ENCODE measurements at places on chromosomes 5 and 9.
A peak's percentile ranks its signal among the peaks of the same experiment; 100 is the strongest.

DNA sequence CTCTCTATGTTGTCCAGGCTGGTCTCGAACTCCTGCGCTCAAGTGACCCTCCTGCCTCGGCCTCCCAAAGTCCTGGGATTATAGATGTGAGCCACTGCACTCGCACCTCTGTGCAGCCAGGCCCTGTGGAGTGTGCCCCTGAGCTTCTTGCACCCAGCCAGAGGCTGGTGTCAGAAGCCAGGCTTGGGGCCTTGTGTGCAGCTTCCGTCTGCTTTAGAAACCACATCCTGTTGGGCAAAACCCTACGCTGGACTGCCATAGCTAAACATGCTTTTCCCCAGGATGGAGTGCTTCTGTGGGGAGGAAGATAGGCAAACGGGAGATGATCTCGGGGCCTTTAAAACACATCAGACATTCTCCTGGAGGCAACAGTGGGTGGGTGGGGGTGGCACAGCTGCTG is 40.1 kb downstream of the PRRT1B start:
- peak; percentile 46 for DNase-seq

DNA sequence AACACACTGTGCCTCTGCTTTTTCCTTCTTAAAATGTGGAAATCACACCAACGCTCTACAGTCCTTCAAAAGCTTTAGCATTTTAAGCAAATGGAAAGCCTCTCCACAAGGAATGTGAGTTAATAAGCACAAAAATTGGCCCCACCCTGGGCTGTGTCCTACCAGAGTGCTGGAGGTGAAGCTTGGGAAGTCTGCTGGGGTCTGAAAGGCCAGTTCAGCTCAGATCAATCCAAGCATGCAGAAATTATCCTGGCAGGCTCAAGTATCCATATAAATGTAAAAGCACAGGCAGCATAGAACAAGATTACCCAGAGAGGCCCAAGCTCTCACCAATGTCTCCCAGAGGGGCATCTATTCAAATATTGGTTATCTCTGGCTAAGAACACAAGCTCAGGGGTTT is 98.5 kb downstream of the ESM1 start:
- no peak for DNase-seq

DNA sequence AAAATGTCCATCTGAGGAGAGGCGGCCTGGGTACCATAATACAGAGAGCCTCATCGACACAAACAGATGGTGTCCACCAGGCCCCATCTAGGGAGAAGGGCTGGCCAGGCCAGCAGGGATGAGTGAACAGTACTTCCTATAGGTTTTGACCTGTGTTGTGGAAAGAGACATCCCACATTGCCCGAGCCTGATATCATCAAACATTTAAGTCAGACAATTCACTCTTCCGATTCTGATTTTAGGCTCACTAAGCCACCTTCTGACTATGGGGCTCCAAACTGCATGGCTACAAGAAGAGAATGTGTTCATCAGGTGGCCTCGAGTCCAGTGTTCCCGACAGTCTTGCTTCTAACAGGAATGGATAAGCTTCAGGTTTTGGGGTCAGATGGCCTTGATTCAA is 38.9 kb downstream of the SLC22A5 start:
- DNase-seq = no peak

DNA sequence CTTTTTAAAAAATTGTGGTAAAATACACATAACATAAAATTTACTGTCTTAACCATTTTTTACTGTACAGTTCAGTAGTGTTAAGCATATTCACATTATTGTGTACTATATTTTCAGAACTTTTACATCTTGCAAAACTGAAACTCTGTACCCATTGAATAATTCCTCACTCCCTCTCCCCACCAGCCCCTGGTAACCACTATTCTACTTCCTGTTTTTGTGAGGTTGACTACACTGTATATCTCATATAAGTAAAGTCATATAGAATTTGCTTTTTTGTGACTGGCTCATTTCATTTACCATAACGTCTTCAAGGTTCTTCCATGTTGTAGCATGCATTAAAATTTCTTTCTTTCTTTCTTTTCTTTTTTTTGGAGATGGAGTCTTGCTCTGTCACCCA is 87.0 kb downstream of the LNPEP start:
- no peak for DNase-seq

GRCh38 chr9:22201256-22201655 is 192.2 kb upstream of the CDKN2B start:
- no peak for DNase-seq

GRCh38 chr5:171578829-171579491 is 159.5 kb downstream of the FGF18 start:
- no peak for DNase-seq

DNA sequence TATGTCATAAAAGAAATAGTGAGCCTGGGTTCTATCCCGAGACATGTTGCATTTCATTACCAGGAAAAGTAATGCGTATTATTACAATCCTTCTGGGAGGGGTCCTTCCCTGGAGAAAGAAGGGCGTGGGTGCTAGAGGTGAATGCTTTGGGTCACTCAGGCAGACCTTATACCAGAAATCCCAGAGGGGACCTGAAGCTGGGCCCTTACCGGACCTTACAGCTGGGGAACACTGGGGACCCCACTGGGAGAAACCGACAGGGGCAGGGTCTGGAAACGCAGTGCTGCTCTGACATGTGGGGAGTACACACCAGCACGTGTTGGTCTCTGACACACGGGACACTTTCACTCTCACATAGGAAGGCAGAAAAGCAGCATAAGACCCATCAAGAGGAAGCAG is 71.3 kb downstream of the LMNB1 start:
- no peak for DNase-seq

- no peak for DNase-seq
Observed at GRCh38 chr5:137231540-137231939, 267.6 kb downstream of the SPOCK1 start.

DNA sequence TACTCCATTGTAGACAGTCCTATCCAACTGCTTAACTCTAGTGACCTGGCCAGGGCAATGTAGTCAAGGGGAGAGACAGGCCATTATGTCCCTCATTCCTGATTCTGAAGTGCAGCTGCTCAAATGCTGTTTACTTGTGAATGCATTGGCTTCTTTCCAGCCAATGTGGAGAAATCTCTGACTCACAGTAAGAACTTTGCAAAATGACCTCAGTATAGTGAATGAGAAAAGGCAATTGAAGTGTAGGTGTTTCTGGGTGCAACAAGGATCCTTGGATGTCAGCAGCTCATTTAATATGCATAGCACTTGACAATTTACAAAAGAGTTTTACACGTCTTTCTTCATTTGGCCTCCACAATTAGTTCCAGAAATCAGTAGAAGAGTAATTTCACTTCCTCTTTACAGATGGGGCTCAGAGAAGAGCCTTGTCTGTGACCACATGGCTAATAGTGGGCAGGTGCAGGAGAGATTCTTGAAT is 367.2 kb downstream of the OSTF1 start:
- no peak for DNase-seq

- DNase-seq = no peak
Observed at GRCh38 chr9:10479172-10479571, 133.6 kb downstream of the PTPRD start.

GRCh38 chr9:135574331-135574730 is 12.8 kb downstream of the PAEP start:
- no peak for DNase-seq

DNA sequence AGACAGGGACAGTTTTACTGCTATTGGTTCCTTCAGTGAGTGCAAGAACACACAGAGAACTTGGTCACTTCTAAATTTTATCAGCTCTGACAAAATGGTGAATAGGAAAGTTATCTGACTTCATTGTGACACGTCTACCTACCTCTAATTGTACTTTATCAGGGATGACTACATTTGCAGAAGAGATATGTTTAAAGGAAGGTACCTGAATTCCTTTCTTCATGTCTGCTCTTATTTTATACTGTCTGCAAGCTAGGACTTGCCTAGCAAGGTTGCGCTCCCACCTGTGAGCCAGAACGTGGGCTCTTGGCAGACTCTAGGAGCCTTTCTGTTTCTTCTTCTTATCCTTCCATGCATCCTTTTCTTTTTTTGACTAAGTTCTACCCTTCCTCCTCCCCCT is 1.6 kb downstream of the SLC27A6 start:
- DNase-seq = no peak

DNA sequence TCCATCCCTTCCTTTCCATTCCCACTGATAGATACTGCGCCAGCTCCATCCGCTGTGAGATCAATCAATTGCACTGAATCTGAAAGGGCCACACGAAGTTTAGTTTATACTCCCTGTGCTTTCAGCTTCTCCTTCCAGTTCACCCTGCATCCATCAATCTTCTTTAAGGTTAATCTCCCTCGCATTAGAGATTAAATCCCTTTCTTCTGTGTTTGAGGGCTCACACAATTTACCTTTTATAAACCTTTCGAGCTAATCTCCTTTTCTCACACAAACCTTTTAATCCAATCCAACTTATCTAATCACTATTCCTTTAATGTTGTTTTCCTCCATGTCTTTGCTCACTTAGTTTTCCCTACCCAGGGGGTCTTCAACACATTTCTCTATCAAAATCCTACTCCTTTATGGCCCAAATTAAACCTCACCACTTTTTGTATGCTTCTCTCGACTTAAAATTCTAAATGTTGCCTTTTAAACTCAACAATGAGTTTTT is 64.6 kb upstream of the HAPLN1 start:
- DNase-seq = no peak

GRCh38 chr9:18768951-18769622 is 263.9 kb downstream of the SAXO1 start:
- DNase-seq = no peak

GRCh38 chr5:124655251-124655917 is 91.1 kb downstream of the ZNF608 start:
- no peak for DNase-seq

DNA sequence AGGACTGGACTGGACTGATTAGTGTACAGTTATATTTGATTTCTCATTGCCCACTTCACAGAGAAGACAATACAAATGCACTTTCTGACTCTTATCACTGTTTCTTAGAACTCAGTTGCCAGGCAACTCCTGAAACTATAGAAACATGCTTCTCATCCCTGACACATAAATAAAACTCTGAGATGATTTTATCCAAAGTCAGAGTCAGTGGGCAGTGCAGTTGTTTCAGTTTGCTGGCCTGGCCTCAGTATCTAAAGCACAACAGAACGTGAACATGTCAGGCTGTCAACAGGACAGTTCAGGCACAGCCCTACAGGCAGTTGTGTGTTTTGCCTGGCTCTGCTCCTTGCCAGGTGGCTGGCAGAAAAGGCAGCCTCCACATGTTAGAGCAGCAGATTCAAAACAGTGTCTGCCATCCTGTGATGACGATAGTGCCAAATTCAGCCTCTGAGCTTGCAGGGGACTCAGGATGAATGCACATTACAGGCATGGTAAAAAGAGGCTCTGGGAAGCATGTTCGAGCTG is 65.1 kb upstream of the CCDC152 start:
- DNase-seq = no peak

DNA sequence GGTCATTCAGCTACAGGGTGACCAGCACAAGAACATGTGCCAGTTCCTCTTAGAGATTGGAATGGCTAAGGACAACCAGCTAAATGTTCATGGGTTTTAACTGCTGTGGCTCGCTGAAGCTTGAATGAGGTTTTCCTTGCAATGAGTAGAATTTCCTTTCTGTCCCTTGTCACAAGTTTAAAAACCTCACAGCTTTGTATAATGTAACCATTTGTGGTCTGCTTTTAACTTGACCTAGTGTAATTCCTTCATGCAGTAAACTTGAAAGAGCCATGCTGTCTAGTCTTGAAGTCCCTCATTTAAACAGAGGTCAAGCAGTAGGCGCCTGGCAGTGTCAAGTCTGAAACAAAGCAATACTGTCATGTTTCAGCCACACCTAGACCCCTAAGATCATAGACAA is 181.3 kb upstream of the DMRT1 start:
- DNase-seq = no peak
